ACHN (cell line): ENCODE measurements at places on chromosomes 13 and 19.

DNA sequence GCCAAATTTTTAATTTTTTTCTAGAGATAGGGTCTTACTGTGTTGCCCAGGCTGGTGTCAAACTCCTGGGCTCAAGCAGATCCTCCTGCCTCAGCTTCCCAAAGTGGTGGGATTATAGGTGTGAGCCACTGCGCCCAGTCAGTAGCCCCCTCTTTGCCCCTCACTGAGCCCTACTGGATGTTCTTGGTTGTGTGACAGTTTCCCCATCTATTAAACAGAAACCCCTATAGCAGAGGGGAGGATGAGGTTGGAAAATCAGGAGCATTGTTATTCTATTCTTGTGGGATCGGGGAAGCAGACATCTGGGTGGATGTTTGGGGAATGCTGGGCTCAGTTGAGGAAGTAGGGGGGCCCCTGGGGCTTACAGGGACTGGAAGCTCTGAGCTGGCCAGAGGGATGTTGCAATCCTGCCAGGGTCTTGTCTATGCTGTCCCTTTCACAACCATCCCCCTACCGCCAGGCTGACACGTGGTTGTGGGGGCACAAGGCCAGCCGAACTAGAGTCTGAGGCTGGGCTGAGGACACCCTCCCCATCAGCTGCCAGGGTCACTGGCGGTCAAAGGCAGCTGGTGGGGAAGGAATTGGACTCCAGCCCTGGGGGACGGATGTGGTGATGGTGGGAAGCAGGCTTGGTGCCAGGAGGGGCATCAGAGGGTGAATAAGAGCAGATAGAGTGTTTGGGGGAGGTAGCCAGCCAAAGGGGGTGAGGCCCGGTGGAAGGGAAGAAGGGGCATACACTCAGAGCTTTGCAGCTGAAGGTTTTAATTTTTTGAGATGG lies 10.9 kb downstream of the APOC1 start:
- DNase-seq, result no peak

DNA sequence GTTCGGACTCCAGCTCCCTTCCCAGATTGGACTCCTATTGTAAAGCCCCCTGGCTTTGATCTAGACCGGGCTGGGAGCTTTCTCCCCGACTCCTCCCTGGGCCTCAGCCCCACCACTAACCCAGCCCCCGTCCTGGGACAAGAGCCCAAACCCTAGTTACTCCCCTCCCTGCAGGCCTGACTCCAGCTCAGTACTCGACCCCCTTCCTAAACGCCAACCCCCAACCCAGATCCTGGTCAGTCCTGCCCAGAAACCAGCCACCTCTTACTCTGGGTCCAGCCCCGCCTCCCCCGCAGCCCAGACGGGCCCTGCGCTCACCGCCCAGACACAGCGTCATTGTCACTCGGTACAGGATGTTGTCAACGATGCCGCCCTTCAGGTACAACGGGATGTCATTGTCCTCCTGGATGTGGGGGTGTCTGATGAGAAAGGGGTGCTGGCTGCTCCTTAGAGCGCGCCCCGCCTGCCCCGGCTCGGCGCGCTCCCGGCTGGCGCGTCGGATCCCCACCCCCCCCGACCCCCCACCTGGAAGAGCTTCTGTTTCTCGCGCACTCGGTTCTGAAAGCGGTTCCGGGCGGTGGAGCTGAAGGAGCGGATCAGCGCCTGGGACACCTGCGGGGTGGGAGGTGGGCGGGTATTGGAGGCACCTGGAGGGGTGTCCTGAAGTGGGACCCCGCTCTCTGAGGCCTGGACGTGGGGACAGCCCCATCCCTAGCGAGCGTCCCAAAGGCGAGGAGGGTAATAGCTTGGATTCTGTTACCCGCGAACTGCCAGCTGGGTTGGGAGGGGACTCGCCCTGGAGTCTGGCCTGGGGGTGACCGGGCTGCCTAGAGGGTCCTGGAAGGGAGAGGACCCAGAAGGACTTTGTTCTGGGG lies 866 bp downstream of the COX7A1 start:
- no peak for DNase-seq

- no peak for DNase-seq
These were observed 382.4 kb downstream of the KCTD12 start for GRCh38 chr13:76503766-76504165.

- no peak for DNase-seq
These were observed 185.4 kb downstream of the NBEA start for GRCh38 chr13:35127466-35127865.

DNA sequence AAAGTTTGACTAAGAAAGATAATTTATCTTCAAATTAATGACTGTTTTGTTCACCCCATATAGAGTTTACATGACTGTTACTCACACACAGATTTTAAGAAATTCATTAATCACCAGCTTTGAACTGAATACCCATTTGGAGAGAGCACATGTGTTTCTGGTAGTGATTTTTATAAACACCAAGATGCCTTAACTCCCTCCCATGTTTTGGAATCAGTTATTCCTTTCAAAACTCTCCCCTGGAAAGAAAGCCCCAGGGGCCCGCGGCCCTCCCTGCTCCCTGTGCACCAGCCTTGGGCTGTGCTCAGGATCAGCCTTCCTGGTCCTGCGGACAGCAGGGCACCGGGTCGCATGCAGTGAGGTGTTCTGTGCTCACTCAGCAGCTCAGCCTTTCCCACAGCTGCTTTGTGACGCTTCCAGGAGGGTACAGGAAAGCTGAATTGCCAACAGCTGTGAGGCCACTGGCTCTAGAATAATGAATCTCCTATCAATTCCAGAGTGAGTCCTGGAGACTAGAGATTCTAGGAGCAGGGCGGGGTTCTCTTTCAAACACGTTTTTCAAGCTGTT lies 483.2 kb downstream of the EFNB2 start:
- DNase-seq, result no peak

GRCh38 chr19:45475537-45476291 lies 7.9 kb downstream of the FOSB start:
- no peak for DNase-seq

DNA sequence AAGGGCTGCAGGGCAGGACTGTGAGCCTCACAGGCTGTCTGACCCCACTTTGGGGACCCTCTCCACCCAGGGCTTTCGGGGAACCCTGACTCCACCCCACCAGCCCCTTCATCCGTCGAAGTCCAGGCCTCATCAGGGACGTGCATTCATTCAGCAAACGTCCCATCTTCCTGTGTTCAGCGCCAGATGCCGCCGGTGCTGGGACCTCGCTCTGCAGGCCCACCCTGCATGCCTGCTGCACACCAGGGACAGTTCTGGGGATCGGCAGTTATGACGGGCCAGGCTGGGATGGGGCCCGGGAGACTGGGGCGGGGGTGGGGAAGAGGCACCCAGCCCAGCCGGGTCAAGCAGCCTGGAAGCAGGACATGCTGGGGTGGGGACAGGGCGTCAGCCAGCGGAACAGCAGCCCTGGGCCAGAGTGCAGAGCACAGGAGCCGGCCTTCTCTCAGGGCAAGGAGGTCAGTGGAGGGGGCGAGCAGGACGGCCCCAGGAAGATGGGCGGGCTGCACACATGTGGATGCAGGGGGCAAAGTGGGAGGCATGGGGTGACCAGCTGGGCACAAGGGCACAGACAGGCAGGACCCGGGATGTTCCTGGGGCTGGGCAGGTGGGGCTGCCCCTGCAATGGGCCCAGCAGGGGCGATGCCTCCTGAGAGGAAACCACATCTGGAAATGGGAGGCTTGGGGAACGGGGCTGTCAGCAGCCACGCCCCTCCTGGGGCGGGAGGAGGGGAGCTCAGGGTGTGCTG lies 5.1 kb downstream of the GAMT start:
- no peak for DNase-seq
